ENCODE measurements at places on chromosomes 3 and 15. TPM values are rescaled to one million over a fixed set of nuclear protein-coding genes. Genes with fewer than 3 reads are reported as not detected.

DNA sequence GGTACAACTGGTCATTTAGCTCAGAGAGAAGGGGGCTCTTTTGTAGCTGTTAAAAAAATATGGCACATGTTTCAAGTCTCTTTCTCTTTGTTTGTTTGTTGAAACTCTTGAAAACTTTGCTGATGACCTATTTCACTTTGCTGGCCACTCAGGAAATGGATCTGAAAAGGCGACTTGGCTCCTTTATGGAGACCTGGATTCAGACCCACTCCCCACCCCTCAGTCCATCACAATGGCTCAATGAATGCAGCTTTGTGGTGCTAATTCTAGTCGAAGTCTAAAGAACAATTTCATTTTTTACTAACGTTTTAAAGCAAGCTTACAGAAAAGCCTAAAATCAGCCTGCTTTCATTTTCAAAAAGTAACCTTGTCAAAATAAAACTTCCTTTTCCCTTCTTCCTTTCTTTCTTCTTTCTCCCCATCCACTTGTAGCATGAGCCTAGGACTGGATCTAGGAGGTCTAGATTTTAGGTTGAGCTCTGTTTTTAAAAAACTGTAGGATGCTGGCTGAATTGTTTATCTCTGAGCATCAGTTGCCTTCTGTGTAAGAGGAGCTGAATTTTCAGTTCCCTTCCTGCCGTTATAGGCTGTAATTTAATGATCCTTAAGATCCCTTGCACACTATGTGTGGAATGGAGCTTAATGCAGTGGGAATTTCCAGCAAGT is 165.5 kb upstream of the FEZF2 start:
- DNase-seq: peak; percentile 75

DNA sequence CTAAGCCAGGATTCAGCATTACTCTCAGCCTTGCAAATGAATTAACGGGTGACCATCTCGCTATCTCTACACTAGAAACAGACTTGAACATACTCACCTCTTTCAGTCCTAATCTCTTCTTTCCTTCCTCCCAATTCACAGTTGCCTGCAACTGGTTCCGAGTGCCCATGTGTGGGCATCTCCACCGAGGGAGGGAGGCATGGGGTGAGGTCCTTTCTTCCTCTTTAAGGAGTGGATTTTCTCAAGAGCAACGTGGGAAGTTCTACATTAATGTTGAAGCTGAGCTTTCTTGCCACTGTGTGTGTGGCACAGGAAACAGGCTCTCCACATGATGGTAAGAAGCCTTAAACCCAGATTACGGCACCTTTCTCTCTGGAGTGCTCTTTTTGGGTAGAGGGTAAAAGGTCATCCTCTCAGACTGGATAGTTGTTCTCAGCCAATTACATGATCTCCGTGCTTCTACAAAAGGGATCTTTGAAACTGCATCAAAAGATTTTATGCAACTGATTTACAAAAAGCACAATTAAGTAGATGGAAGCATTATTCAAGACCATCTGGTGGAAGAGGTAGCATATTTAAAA is 286.8 kb upstream of the NR2F2 start:
- DNase-seq: no peak

- no peak for DNase-seq
These were observed 220.3 kb downstream of the CACNA2D3 start for GRCh38 chr3:54342676-54343075.

GRCh38 chr15:72797834-72798233 is 14.3 kb upstream of the ADPGK start:
- no peak for DNase-seq

GRCh38 chr3:25064681-25065080 is 363.4 kb upstream of the RARB start:
- DNase-seq: no peak

DNA sequence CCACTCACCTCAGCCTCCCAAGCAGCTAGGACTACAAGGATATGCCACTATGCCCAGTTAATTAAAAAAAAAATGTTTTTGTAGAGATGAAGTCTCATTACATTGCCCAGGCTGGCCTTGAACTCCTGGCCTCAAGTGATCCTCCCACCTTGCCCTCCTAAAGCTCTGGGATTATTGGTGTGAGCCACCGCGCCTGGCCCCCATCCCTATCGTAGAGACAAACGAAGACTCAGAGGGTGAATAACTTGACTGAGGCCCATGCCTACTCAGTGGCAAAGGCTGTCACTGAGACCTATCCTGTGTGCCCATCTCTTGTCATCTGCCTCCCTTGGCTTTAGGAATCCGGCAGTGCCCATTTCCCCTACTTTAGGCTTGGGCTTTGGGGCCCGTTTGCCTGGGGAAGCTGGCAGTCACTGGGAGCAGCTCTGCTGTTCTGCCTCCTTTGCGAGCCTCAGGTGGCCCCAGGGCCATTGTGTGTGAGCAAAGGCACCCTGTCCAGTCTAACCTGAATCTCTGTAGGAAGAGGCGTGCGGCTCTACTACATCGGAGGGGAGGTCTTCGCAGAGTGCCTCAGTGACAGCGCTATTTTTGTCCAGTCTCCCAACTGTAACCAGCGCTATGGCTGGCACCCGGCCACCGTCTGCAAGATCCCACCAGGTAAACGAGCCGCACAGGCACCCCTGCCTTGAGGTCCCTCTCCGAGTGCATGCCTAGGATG is 70.1 kb downstream of the AAGAB start:
- no peak for DNase-seq

GRCh38 chr3:104214937-104215336 is 1151.8 kb upstream of the ALCAM start:
- DNase-seq: no peak

DNA sequence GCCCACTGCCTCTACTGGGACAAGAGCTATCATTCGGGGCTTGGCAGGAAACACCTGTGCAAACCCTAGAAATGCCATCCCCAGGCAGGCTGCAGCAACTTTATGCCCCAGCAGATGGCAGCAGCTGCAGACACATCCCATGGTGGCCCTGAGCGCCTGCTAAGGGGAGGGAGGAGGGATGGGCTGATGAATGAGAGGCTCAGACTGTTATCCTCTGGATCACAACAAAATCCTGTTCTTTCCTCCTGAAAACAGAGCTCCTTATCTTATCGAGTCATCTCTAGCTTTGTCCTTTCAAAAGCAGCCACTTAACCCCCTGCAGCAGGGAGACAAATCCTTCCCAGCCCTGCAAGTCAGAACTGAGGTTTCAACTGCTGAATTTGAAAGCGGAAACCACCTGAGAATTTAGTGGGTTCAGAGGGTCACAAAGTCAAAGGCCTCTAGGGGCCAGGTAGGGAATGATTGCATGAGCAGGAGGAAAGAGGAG is 90.6 kb upstream of the PROK2 start:
- DNase-seq: peak; percentile 93

GRCh38 chr15:34699968-34700640 is 54.7 kb downstream of the GJD2 start:
- DNase-seq: no peak

DNA sequence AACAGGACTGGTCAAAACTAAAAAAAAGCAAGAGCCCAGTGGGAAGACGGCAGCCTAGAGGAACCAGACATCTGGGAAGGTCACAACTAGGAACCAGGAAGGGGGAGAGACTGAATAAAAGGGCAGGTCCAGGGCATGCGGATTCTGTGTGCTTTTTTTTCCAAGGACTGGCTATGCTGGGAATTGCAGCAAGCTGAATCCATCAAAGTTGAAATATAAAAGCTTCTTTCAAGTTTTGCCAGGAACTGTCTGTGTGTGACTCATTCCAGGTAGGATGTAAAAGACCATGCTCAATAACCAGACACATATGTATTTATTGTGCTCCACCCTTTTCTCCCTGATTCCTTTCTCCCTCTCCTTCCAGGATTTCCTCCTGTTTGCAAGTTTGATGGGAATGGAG is 47.9 kb upstream of the CCDC80 start:
- DNase-seq: no peak

DNA sequence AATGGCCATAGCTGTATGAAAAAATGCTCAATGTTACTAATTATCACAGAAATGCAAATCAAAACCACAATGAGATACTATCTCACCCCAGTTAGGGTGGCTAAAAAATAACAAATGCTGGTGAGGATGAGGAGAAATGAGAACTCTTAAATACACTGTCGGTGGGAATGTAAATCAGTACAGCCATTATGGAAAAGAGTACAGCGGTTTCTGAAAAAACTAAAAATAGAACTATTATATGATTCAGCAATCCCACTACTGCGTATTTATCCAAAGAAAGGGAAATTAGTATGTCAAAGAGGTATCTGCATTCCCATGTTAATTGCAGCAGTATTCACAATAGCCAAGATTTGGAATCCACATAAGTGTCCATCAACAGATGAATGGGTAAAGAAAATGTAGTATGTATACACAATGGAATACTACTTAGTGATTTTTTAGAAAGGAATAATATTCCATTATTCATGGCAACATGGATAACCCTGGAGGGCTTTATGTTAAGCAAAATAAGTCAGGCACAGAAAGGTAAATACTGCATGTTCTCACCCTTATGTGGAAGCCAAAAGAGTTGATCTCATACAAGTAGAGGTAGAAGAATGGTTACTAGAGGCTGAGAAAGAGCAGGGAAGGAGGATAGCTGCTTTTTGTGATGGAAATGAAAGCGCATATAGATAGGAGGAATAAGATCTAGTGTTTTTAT is 35.0 kb downstream of the SERP1 start:
- no peak for DNase-seq

The MRPS11 gene
- total RNA-seq: 36.3 TPM

The SLC24A5 gene
- total RNA-seq: not detected

Data from GM23338 (cell line).